Activated CD4-positive, alpha-beta T cell treated with anti-CD3 and anti-CD28 coated beads for 36 hours (primary cell): ENCODE measurements at places on chromosomes 1 and 21.

GRCh38 chr1:21852282-21853130, 40.4 kb downstream of the LDLRAD2 start:
- DNase-seq, result peak; percentile 12

GRCh38 chr1:28257736-28258135, 1.6 kb upstream of the SESN2 start:
- DNase-seq, result no peak

DNA sequence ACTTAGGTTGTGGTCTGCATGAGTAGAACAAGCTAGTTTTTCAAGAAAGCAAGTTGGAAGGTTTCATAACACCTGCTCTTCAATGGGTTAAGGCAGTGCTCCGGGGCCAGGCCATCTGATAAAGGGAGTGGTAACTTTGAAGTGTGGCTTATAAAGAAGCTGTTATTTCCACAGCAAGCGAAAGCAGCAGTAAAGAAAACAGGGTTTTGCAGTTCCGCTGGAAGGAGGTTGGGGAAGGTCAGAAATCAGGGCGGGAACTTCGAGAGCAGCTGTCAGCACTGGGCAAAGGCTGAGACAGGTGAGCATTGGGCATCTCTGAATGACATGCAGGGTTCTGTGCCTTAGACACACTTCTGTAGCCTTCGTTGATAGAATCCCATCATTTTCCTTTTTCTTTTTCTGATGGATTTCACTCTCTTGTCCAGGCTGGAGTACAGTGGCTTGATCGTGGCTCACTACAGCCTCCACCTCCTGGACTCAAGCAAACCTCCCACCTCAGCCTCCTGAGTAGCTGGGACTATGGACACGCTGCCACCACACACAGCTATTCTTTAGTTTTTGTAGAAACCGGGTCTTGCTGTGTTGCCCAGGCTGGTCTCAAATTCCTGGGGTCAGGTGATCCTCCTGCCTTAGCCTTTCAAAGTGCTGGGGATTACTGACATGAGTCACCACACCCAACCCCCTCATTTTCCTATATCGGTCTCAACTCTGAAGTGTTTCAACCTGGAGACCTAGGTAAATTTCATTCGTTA, 20.5 kb downstream of the TMEM51 start:
- DNase-seq, result no peak

DNA sequence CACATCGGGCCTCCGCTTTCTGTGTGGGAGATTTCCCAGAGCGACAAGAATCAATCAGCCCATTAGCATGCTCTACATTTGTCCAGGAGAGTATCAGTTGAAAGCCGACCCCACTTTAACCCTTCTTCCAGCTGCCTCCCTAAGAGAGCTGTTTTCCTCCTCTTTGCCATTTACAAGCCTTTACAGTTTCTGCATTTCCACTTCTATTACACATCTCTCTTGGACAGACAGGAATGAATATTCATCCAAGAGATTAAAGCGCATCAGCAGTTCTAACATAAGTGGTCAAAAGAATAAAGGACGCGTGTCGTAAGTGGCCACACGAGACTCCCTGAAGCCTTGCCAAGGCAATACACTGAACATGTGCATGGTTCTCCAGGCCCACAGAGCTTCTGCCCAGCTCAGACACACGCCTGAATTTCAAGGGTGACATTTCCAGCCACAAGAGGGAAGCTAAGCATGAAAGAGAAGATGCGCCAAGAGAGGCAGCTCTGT, 47.3 kb downstream of the FAM78B start:
- DNase-seq, result no peak

DNA sequence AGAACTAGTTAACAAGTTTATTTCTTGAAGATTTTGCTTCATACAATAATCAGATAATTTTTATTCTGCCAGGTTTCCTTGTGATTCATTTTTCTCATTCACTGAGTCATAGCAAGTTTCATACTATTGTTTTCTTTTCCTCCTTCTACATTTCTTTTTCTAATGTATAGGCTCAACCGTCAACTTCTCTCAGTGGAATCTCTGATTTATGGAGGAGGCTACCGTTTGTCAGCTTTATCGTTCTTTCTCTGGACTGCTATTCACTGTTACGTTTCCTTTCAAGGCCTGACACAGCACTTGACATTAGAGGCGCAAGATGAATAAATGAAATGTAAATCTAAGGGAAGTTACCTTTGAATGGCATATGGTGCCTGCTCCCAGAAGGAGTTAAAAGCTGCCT, 284.3 kb upstream of the NR5A2 start:
- no peak for DNase-seq

DNA sequence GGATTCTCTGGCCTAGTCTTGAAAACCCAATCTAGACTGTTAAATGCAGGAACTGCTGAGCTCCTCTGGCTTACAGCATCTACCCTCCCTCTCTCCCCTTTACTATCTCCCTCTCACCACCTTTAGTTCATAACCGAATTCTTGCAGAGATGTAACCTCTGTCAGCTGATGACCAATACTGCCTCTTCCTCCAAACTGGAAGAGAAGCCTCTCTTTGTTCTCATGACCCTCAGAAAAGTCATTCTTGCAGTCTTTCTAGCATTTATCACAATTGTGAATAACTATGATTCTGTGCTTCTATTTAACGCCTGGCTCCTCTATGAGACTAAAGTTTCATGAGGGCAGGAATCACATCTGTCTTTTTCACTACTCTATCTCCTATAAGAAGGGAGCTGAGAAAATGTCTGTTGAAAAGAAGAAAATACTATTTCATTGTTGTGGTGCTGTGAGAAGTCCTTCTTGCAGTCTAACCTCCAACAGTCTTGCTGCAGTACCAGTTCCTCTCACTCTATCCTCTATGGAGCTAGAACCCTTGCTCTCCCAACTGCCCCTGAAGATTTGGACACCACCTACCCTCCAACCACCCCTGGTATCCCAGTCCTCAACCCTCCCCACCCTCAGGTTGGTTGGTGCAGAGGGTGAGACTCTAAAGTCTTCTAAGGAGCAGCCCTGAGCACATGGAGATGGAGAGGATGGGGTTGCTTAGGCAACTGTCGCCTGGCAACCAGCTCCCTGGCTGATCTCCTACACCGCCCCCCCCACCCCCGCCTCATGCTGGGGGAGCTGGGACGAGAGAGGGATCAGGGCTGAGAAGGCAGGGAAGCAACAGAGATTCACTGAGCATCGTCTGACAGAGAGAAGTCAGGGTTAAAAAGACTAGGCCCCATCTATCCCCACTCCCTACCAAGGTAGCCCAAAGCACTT, 13.9 kb downstream of the MEF2D start:
- DNase-seq, result no peak

- DNase-seq, result no peak
Measured at GRCh38 chr1:60065199-60065598, 8.4 kb downstream of the C1orf87 start.
